Kidney (tissue), 22 donors: ENCODE measurements at places on chromosomes 12 and 14.
A peak's percentile ranks its signal among the peaks of the same experiment; 100 is the strongest.

DNA sequence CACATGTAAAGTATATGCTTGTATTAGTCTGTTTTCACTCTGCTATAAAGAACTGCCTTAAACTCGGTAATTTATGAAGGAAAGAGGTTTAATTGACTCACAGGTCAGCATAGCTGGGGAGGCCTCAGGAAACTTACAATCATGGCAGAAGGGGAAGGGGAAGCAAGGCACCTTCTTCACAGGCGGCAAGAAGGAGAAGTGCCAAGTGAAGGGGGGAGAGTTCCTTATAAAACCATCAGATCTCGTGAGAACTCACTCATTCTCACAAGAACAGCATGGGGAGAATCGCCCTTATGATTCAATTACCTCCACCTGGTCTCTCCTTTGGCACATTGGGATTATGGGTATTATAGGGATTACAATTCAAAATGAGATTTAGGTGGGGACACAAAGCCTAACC is 229.5 kb upstream of the PLXNC1 start:
- no peaks in the 10 kb centered on the region for H3K4me1 ChIP-seq
- no peak for DNase-seq
- no peaks in the 10 kb centered on the region for H3K36me3 ChIP-seq

DNA sequence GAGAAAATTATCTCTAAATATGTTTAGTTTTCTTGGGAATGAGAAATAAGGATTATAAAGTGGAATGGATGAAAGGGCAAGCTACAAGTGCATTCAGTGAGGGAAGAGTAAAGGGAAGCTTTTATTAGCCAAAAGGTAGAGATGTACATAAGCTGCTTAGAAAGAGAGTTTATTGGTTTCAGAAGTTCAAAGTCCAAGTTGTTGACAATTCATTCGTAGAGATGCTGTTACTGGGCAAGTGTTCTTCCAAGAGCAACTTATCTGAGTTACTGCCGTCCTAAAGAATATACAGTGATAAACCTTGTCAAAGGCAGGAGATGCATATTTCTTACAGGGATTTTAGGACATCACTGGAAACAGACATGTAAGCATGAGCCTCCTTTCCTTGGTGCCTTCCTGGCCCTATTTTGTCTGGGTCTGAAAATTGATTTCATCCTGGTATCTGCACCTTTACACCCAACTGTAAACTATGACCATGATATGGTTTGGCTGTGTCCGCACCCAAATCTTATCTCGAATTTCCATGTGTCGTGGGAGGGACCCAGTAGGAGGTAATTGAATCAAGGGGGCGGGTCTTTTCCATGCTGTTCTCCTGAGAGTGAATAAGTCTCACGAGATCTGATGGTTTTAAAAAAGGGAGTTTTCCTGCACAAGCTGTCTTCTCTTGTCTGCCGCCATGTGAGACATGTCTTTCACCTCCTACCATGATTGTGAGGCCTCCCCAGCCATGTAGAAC is 46.8 kb downstream of the TRMT5 start:
- no peak overlapping the region for H3K4me3 ChIP-seq
- no peaks in the 10 kb centered on the region for H3K4me1 ChIP-seq
- H3K27ac ChIP-seq, result no peak overlapping the region
- no peaks in the 10 kb centered on the region for H3K27me3 ChIP-seq

GRCh38 chr12:14188744-14189143 is 176.7 kb upstream of the ATF7IP start:
- DNase-seq, result no peak
- no peaks in the 10 kb centered on the region for H3K4me1 ChIP-seq
- no peak overlapping the region for H3K27ac ChIP-seq

DNA sequence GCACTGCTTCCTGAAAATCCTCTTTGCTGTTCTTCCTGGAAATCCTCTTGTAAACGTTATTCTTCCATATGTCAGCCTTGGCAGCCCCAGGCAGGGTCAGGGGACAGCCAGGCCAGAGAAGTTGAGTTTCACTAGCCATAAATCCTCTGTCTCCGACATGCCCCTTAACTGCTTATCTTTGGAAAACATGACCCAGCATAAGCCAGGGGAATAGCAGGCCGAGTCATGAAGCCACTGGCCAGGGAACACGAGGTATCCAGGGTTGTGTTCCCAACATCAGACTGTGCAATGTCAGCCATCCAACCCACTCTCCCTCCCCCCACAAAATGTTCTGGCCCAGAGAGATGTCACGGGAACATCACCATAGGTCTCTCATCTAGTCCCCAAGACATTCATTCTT is 453.9 kb downstream of the MED13L start:
- H3K4me3 ChIP-seq, result no peak overlapping the region
- no peaks in the 10 kb centered on the region for H3K36me3 ChIP-seq
- no peak overlapping the region for H3K27ac ChIP-seq

DNA sequence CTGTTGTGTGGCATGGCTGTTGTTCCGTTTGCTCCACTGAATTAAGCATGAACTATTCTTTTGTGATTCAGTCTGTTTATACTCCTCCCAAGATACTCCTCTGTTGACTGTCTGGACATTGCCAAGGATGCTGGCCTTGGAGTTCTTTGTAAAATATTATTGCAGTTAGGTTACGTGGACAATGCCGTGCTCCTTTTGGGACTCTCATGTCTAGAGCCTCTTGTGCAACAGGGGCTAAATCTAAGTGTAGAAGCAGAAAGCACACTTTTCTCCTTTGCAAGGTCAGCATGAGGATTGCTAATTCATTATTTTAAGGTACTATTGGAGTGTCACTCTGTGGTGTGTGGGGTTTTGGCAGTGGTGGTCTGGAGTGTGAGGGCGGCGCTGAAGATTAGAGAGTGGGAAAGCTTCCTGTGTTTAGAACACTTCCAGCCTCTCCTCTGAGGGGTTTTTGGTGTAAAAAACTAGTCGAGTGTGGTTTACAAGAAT is 125.4 kb downstream of the SAMD4A start:
- H3K36me3 ChIP-seq, result no peaks in the 10 kb centered on the region
- no peak overlapping the region for H3K4me3 ChIP-seq
- peak; percentile 35 for DNase-seq

DNA sequence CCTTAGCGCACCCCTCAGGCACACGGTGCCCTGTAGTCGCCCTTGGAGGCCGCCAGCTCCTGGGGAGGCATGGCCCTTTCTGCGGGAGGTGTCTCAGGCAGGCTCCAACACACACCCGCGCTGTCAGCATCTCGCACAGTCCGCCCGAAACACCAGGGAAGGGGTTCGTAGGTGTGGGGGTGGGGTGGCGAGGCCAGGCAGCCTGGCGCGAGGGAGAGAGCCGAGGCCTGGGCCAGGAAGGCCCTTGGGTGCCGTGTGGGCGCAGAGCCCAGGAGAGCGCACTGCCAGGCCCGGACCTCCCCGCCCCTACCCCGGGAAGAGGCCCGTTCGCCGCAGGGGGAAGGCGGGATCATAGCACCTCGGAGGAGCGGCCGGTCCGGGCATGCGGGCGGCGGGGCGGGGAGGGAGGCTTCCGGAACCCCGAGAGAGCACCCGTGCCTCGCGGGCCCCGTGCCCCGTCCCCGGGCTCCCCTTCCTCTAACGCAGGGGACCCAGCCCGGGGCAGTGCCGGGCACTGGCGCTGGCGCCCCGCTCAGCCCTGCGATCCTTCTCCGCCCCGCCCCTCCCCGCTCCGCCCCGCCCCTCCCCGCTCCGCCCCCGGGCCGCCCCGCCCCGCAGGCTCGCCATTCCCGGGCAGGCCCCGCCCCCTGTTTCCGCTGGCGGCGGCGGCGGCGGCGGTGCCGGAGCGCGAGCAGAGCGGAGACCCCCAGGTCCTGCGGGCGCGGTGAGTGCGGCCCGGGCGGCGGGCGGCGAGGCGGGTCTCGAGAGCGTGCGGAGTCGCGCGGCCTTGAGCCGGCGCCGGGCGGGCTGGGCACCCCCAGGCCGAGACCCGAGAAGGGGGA is at the start of gene TSPAN9:
Gene TSPAN9, plus strand, starts transcription at position 650 of the 842 bp plus-strand sequence. CDS start 123,815 bp downstream, outside the sequence.
- H3K4me1 ChIP-seq, result no peaks in the 10 kb centered on the region
- DNase-seq, result peak; percentile 87
- no peaks in the 10 kb centered on the region for H3K36me3 ChIP-seq

DNA sequence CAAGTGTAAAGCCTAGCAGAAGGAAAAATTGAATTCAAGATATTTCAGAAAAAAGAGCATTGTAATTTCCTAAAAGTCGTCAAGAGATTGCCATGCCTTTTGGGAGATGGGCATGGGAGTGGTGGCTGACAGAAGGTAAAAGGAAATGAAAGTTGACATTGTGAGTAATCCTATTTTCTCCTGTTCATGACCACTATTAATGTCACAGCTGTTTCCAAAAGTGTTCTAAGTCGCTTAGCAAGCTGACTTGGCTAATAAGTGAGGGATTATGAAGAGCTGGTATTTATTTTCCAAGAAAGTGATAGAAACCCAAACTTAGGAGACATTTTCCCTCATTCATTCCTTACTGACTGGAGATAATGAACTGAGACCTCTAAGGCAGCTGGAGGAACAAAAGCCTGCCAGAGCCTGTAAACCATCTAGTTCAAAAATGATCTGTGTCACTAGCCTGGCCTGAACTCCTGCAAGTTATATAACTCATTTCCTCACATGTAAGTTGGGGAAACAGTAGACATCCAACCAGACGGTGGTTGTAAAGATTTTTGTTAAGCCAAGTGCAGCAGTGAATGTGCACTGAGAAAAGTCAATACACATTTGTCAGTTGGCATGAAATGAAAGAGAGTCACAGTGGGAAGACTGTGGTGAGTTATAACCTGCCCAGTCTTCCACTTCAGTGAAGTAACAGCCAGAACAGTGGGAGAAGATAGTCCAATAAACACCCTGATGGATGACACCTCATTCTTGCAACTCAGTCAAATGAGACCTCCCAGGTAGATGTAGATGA is 75.8 kb downstream of the DIO2 start:
- no peaks in the 10 kb centered on the region for H3K36me3 ChIP-seq
- no peaks in the 10 kb centered on the region for H3K4me1 ChIP-seq
- no peak overlapping the region for H3K4me3 ChIP-seq
- no peaks in the 10 kb centered on the region for H3K27me3 ChIP-seq

DNA sequence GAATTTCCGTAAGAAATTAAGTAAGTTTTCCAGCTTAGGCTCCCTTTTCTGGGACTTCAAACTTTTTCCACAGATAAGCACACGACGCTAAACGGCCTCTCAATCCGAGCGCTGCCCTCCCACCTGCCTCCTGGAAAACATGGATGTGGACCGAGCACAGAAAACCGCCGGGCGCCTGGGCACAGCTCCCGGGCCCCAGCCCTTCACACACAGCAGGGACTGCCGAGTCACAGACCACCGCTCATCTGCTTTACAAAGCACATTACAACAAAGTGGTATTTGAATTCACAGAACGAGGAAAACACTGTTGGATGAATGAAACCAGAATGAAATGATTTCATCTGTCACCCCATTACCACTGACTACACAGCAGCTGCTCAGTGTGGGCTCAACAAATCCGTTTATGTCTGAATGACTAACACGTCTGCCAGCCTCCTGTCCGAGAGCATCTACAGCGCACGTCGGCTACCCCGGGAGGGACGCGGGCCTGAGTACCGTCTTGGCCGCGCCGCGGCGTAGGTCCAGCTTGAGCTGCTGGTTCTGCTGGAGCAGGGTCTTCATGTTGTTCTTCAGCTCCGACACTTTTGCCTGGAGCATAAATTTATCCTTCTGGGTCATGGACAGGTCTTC is 13.1 kb upstream of the ANKLE2 start:
- H3K27me3 ChIP-seq, result no peaks in the 10 kb centered on the region
- H3K27ac ChIP-seq, result no peak overlapping the region
- no peak for DNase-seq
- H3K4me3 ChIP-seq, result no peak overlapping the region
- H3K4me1 ChIP-seq, result no peaks in the 10 kb centered on the region

- no peak overlapping the region for H3K4me3 ChIP-seq
- DNase-seq, result no peak
- H3K4me1 ChIP-seq, result no peaks in the 10 kb centered on the region
- no peaks in the 10 kb centered on the region for H3K27me3 ChIP-seq
These were observed 67.5 kb upstream of the DAAM1 start for GRCh38 chr14:59120921-59121320.

DNA sequence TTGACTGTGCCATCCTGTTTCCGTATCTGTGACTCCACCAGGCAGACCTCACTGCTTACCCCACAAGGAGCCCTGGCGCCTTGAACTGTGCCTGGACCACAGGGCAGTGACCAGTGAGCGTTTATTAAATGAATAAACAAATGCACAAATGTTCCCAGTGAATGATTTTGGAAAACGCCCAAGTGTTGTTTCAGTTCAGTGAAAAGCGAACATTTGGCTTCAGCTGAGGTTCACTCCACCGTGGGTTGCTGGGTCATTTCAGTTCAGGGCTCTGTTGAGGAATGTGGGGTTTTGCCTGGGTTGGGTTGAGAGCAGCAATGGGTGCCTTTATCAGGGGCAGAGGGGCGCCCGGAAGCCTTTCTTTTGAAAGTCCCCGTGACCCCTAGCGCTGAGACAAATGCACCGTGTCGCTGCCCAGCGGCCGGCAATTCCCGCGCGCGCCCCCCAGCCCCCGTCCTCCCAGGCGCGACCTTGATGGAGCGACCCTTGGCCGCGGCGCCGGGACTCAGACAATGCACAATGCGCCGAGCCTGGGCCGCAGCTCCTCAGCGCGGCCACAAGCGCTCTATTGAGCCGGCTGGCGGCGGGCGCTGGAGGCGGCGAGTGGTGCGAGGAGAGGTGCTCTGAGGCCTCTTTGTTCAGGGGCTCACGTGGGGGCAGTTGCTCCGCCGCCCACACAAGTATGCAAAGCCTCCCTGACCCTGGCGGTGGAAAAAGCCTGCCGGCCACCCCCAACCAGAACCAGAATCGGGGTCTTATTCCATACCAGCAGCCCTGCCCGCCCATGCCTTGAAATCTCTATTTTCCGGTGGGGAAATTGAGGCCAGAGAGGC is 40.5 kb upstream of the CLMN start:
- peak overlapping the region; percentile 68 for H3K27ac ChIP-seq
- H3K36me3 ChIP-seq, result no peaks in the 10 kb centered on the region
- H3K27me3 ChIP-seq, result no peaks in the 10 kb centered on the region
- DNase-seq, result peak; percentile 80
- no peak overlapping the region for H3K4me3 ChIP-seq

GRCh38 chr14:73599499-73599898 is 7.8 kb downstream of the ACOT4 start:
- H3K4me1 ChIP-seq, result no peaks in the 10 kb centered on the region
- no peak for DNase-seq
- H3K4me3 ChIP-seq, result no peak overlapping the region

- no peaks in the 10 kb centered on the region for H3K4me1 ChIP-seq
- H3K36me3 ChIP-seq, result no peaks in the 10 kb centered on the region
- DNase-seq, result no peak
- H3K27me3 ChIP-seq, result no peaks in the 10 kb centered on the region
- H3K27ac ChIP-seq, result no peak overlapping the region
These were observed 128.9 kb downstream of the SNAPC1 start for GRCh38 chr14:61891170-61891569.

DNA sequence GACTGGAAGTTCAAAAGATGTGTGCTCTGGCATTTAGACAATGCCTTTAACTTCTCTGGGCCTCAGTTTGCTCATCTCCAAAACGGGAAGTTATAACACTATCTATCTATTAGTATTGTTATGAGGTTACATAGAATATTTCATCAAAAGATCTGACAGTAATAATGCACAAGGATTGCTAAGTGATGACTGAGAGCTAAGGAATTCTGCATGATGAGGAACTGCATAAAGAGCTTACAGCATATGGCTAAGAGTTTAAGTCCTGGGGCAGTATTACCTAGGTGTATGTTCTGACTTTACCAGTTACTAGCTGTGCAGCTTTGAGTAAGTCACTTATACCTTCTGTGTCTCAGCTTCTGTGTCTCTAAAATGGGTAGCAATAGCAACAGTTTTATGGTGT is 160.1 kb upstream of the TMPO start:
- H3K27me3 ChIP-seq, result no peaks in the 10 kb centered on the region
- no peaks in the 10 kb centered on the region for H3K36me3 ChIP-seq
- no peak overlapping the region for H3K4me3 ChIP-seq
- H3K27ac ChIP-seq, result no peak overlapping the region
